ENCODE measurements at places on chromosomes 3 and 15.

DNA sequence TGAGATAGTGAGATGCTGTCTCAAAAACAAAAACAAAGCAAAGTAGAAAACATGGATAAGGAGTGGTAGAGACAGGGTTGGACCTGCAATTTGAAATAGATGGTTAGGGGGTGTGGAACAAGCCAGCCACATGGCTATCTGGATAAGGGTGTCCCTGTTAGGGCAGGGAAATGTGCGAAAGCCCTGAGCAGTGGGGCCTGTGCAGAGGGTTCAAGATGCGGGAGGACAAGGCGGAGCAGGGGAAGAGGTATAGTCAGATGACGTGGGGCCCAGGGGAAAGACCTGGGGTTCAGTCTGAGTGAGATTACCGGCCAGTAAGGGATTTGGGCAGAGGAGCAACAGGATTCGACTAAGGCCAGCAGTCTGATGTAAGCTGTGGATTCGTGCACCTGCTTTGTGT lies 18.4 kb upstream of the NR2E3 start:
- H3K4me1 ChIP-seq: peaks cover 2% of the 10 kb centered on the region
- no peak overlapping the region for H3K27ac ChIP-seq
- H3K4me3 ChIP-seq: no peak overlapping the region

- H3K36me3 ChIP-seq: peaks cover 41% of the 10 kb centered on the region
- H3K27me3 ChIP-seq: no peaks in the 10 kb centered on the region
- H3K4me1 ChIP-seq: peaks cover 43% of the 10 kb centered on the region
- no peak overlapping the region for H3K4me3 ChIP-seq
Measured at GRCh38 chr3:171348121-171348520, 112.1 kb downstream of the TNIK start.

- no peak overlapping the region for H3K27ac ChIP-seq
- H3K4me3 ChIP-seq: no peak overlapping the region
- DNase-seq: no peak
- H3K4me1 ChIP-seq: no peaks in the 10 kb centered on the region
- no peaks in the 10 kb centered on the region for H3K36me3 ChIP-seq
Measured at GRCh38 chr3:158297940-158298339, 188.1 kb downstream of the RSRC1 start.

GRCh38 chr15:92105611-92106010 lies 252.1 kb downstream of the SLCO3A1 start:
- no peak overlapping the region for H3K4me3 ChIP-seq
- no peaks in the 10 kb centered on the region for H3K27me3 ChIP-seq
- H3K4me1 ChIP-seq: peaks cover 12% of the 10 kb centered on the region
- H3K36me3 ChIP-seq: peaks cover 6% of the 10 kb centered on the region

DNA sequence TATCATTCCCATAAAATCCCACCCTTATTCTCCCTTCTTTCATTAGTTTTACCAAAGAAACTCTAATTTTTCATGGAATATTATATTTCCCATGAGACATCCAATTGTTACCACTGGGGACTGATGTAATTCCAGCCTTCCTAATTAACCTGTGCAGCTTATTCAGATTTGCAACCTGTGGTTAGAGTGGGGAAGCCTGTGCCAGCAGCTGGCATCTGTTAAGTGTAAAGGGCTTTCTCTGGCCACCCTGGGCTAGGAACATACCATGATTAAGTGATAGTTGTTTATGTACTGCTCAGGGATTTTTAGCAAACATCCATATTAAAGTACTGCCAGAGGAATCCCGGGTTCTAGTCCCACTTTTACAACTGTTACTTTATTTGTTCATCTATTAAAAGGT lies 78.2 kb downstream of the TPRG1 start:
- no peaks in the 10 kb centered on the region for H3K4me1 ChIP-seq
- H3K27ac ChIP-seq: no peak overlapping the region
- DNase-seq: no peak
- H3K27me3 ChIP-seq: peaks cover 10% of the 10 kb centered on the region
- no peak overlapping the region for H3K4me3 ChIP-seq

GRCh38 chr3:9384141-9384828 lies 13.1 kb upstream of the SETD5 start:
- H3K27ac ChIP-seq: no peak overlapping the region
- H3K27me3 ChIP-seq: no peaks in the 10 kb centered on the region
- H3K4me3 ChIP-seq: no peak overlapping the region
- H3K4me1 ChIP-seq: peaks cover 11% of the 10 kb centered on the region

- peaks cover 77% of the 10 kb centered on the region for H3K36me3 ChIP-seq
- H3K4me3 ChIP-seq: no peak overlapping the region
- peaks cover 63% of the 10 kb centered on the region for H3K4me1 ChIP-seq
- no peak for DNase-seq
- H3K27me3 ChIP-seq: no peaks in the 10 kb centered on the region
- peak overlapping the region; percentile 56 for H3K27ac ChIP-seq
Measured at GRCh38 chr3:71109241-71109976, 474.1 kb downstream of the FOXP1 start.

Data from activated T-helper 2 cell treated with anti-CD3 and anti-CD28 coated beads, Interferon-gamma antibody, Interleukin-2, Interleukin-4, amounts not matched to agents 10 μg/mL and 5 μg/mL and 100 μg/mL, durations not matched to agents 14 hours and 24 hours and 36 hours (primary cell).